ENCODE measurements at places on chromosomes 4 and X.

DNA sequence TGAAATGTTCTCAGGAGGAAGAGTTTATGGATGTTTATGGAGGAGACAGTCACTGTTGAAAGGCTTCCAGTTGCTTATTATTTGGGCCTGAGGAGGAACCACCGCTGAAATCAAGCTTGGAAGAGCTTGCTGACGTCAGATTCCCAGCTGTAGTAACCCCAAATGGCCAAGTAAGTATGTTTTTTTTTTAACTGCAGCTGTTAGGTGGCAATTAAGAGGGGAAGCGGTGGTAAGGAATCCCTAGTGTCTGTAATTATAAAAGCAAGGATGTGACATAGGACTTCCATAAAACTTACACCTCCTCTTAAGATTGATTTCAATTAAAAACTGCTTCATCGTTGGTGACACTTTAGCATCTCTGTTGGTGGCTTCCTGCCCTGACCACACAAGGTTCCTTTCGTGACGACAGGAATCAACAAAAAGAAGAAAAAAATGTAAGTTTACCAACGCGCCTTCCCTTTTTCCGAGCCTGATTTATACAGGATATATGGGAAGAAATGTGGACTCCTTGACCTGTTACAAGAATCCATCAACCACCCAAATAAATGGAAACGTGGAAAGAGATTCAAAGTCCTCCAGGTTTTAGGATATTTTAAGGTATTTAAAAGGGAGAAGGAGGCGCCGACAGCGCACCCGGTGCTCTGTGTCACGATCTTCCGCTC is 884 bp downstream of the RELL1 start:
- DNase-seq, result peak; percentile 16

GRCh38 chrX:386239-386767 is 404 bp downstream of the PPP2R3B start:
- DNase-seq, result peak; percentile 22

DNA sequence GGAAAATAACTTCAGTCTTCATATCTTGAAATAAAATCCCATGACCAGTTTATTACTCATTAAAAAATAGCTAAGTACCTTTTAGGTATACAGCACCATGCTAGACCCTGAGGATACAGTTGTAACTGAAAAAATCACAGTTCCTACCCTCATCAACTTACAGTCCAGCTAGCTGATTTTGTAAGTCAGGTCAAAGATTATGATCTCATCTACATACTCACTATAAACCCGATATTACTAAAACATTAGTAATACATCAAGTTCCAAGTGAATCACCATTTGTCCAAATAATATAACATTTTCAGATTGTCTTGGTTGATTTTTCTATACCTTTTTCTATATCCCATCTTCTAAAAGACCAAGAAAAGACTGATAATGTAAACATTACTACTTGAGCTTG is 333.9 kb downstream of the INPP4B start:
- DNase-seq, result no peak

- no peak for DNase-seq
Observed at GRCh38 chr4:99885063-99885664, 9.1 kb downstream of the LAMTOR3 start.

DNA sequence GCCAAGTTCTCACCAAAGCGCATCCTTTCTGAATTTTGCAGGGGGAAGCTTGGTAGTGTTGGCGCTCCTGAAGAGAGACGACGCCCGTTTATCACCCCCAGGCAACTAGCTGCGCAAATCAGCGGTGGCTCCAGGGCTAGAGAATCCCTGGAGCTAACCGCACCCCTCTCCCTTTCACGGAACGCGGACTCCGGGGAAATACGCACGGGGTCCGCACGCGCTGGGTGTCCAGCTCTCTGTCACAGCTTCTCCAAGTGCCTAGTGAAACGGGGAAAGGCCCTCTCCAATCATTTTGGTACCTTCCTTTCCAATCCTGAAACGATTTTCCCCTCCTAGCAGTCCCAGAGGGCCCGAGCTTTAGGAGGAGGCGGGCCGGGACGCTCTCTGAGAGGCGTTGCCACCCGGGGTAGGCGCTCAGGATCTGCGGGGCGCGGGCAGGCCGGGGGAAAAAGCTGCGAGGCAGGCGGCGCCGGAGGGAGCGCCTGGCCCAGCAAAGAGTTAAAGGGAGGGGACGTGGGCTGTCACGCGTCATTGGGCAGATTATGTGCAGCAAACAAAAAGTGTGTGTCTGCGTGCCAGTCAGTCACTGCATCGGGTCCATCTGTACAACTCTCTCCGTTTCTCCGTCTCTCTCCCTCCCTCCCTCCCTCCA is at the start of gene PRDM8:
PRDM8 (plus strand) TSS at position 582 of the 652 bp plus-strand sequence. CDS start 2,578 bp downstream, outside the sequence.
- DNase-seq, result no peak

DNA sequence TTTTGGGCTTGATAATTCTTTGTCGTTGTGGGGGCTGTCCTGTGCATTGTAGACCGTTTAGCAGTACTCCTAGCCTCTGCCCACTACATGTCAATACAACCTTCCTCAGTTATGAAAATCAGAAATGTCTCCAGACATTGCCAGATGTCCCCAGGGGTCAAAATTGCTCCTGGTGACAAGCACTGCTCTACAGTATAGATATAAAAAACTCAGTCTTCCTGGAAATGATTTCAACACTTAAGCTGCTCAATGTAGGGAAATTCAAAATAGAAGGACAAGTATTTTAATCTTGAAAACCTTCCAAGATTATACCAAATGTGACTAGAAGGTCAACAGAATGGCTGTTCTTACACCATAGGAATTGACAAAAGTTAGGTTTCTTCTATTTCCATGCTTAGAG is 288.7 kb upstream of the MAGEB2 start:
- DNase-seq, result no peak

DNA sequence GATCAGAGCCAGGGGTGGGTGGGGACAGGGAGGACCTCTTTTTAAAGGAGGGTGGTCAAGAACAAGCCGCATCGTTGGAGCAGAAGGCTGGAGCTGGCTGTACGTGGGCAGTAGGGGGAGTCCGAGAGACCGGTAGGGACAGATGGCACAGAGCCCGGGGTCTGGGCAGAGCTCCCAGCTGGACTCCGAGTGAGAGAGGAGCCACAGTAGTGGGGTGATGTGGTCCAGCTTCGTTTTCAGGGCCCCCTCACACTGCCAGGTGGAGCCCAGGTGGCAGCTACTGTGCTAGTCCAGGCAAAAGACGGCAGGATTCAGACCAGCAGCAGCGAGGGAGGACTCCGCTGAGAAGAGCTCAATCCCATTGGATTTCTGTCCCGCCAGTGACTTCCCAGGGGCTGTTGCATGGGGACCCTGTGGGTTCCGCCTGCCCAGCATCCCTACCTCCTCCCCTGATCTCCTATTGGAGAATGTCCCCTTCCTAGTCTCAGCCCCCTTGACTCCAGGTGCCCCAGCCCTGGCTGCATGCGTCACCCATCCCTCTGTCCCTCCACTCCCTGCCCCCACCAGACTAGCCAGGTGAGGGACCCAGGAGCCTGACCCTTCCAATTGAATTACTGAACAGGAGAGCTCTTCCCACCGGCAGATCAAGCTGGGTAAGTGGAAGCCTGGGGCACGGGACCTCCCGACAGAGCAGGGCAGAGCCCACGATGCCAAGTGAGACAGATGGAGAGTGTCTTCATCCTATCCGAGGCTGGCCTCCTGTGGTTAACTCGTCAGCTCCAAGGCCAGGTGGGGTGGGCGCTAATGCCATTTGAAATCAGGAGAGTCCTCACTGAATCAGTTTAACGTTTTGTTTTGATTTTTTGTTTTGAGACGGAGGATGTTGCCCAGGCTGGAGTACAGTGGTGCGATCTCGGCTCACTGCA is 2.9 kb downstream of the ARHGAP4 start:
- no peak for DNase-seq

GRCh38 chr4:94960708-94961107 is 203.0 kb downstream of the BMPR1B start:
- DNase-seq, result no peak

GRCh38 chrX:39513836-39514235 is 583.9 kb downstream of the BCOR start:
- no peak for DNase-seq

GRCh38 chr4:55251342-55251741 is 94.7 kb upstream of the SRD5A3 start:
- DNase-seq, result no peak

DNA sequence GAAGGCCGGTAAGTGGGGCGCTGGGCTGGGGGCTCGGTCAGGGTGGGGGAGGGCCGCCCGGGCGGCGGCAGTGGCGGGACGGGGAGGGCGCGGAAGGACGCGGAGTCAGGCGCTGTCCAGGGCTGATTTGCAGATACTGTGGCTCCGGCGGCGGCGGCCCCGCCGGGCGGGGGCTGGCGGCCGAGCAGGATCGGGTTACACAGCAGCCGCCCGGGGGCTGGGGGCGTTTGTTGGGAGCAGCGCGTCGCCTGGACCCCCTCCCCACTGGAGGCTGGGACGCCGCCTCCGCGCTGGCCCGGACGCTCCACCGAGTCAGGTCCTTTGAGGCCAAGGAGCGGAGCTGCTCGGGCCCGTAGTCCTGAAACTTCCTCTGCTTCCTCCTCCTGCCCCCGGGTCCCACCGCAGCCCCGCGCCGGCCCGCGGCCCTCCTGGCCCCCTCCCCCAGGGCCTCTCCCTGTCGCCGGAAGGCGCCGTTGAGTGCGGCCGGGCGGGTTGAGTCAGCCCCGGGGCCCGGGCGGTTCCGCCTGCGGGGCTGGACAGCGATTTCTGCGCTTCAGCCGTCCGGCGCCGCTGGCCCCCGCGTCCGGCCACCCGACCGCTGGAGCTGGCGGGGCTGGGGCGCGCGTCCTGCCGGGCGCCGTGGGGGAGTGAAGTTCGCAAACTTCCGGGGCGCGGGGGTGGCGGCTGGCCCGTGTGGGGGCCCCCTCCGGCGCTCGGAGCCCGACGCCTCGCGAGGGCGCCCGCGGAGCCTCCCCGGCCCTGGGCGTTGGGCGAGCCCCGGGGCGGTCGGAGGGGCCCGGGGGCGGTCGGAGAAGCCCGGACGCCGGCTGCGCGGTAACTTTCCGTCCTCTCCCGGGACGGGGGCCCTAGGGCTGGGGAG is 746 bp downstream of the REST start:
- peak; percentile 59 for DNase-seq

- DNase-seq, result peak; percentile 14
Observed at GRCh38 chr4:40672528-40673522, 43.2 kb upstream of the RBM47 start.

- DNase-seq, result no peak
Observed at GRCh38 chrX:141928432-141928831, 24.7 kb downstream of the MAGEC1 start.

DNA sequence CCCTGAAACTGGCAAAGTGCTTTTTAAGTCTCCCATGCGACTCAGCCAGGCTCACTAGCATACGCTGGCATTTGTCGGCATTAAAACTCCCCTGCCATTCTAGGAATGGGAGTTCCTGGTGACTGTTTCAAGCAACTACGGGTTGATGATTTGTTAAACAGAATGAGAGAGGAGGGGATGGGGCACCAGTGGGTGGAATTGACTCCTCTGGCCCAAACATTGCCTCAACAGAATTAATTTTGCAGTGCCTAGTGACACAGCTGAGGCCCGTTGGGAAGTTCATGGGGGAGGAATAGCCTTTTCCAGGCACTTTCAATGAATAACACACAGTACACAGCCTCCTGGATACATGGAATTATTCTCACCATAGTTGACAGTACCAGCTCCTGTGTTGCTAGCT is 30.1 kb downstream of the NEUROG2 start:
- no peak for DNase-seq

DNA sequence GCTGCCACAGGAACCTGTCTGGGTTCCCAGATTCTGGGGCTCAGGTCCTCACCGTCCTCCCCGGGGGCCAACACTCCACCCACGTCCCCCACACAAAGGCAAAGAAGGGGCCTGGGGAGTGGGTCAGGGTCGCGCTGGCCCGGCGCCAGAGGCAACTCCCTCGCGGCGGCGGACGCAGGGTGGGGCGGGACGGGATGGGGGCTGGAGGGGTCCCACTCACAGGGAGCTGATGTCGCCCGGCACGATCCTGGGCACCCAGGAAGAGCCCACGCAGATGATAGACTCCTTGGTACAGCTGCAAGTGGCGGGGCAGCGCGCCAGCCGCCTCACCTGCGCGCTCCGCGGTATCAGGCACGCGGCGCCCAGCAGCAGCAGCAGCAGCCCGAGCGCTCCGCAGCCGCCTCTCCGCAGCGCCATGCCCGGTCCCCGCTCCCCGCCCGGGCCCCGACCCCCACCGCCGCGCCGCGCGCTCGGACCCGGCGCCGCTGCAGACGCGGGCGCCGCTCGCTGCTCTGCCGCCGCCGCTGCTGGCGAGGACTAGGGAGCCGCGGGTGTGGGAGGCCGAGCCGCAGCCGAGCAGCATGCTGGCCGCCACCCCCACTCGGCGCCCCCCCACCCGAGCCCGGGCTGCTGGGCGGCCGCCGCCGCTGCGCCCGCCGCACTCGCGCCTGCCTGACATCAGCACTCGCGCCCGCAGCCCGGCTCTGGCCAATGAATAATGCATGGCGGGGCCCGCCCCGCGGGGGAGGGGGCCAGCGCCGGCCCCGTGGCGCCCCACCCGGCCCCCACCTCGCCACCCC is at the start of gene LGI2:
LGI2 (minus strand) TSS at position 670 of the 800 bp plus-strand sequence; CDS start at position 417, 253 bp downstream.
- DNase-seq, result no peak

DNA sequence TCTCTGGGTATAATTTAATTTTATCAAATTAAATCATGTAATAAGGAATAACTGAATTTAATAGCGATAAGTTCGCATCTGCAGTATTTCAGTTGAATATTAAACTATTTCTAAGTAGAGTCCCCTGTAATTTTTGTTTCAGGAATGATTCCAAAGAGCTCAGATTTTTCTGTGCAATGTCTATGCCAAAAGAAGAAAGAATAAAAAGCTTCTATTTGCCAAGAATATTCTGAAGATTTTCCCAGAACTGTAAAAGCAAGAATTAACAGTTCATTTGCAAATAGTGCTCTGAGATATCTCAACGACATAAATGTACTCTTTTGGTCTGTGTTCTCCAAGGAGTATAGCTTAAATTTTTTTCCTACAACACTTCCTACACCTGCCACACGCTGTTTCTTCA is 1242.8 kb upstream of the DIAPH2 start:
- DNase-seq, result no peak

- no peak for DNase-seq
Observed at GRCh38 chrX:40933706-40934425, 151.4 kb upstream of the USP9X start.

- DNase-seq, result peak; percentile 43
Observed at GRCh38 chrX:131778269-131779218, 234.7 kb downstream of the OR13H1 start.

GRCh38 chr4:154630324-154630723 is 17.9 kb upstream of the FGG start:
- no peak for DNase-seq

DNA sequence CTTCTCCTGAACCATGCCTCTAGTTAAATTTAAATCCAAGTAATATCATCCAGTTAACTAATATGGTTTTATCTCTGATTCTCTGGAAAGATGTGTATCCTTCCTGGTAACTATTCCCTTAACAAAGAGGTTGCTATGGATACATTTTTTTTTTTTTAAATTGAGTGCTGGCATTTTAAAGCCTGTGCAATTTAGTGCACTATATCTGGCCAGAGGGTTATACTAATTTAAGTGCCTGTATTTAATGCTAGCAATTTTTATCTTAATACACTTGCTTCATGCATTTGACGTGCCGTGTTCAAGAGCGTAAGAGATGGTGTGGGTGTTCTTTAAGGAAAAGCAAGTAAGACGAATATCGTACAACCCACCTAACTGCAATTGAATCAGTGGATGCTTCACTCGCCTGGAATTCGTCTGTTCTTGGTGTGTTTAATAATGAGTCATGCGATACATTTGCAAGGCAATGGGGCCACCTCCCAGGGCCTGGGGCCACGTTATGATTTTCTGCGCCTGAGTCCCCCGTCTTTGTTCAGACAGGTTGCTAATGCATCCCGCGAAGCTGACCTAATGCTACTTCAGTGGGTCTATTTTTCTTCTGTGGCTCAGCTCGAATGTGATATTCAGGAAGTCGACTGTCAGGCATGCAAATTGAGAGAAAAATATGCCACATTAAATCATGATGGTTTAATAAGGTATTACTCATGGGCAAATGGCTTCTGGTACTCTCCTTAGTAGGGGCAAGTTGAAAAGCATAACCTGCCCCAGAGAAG is 14.2 kb upstream of the MID1 start:
- DNase-seq, result no peak

Measured in activated T-helper 9 cell treated with anti-CD3 and anti-CD28 coated beads, Interleukin-2, amount 50 U/mL, for 16 hours (primary cell).